T-helper 17 cell (primary cell): ENCODE measurements at places on chromosomes 1 and 21.

GRCh38 chr1:238916828-238917227 is 469.5 kb upstream of the CHRM3 start:
- H3K27me3 ChIP-seq, result no peaks in the 10 kb centered on the region
- no peaks in the 10 kb centered on the region for H3K36me3 ChIP-seq
- H3K4me3 ChIP-seq, result no peak overlapping the region
- H3K4me1 ChIP-seq, result no peaks in the 10 kb centered on the region
- H3K27ac ChIP-seq, result no peak overlapping the region
- no peak for DNase-seq

GRCh38 chr1:175725684-175726083 is 17.7 kb downstream of the TNR start:
- H3K36me3 ChIP-seq, result no peaks in the 10 kb centered on the region
- DNase-seq, result no peak
- H3K4me3 ChIP-seq, result no peak overlapping the region
- peaks cover 6% of the 10 kb centered on the region for H3K27me3 ChIP-seq

GRCh38 chr1:246794828-246795671 is 70.8 kb downstream of the SCCPDH start:
- peaks cover 27% of the 10 kb centered on the region for H3K27me3 ChIP-seq
- no peak overlapping the region for H3K4me3 ChIP-seq

- no peak overlapping the region for H3K4me3 ChIP-seq
- no peaks in the 10 kb centered on the region for H3K36me3 ChIP-seq
- H3K27ac ChIP-seq, result no peak overlapping the region
- no peaks in the 10 kb centered on the region for H3K4me1 ChIP-seq
- DNase-seq, result no peak
Measured at GRCh38 chr1:65174585-65174984, 26.6 kb downstream of the AK4 start.

DNA sequence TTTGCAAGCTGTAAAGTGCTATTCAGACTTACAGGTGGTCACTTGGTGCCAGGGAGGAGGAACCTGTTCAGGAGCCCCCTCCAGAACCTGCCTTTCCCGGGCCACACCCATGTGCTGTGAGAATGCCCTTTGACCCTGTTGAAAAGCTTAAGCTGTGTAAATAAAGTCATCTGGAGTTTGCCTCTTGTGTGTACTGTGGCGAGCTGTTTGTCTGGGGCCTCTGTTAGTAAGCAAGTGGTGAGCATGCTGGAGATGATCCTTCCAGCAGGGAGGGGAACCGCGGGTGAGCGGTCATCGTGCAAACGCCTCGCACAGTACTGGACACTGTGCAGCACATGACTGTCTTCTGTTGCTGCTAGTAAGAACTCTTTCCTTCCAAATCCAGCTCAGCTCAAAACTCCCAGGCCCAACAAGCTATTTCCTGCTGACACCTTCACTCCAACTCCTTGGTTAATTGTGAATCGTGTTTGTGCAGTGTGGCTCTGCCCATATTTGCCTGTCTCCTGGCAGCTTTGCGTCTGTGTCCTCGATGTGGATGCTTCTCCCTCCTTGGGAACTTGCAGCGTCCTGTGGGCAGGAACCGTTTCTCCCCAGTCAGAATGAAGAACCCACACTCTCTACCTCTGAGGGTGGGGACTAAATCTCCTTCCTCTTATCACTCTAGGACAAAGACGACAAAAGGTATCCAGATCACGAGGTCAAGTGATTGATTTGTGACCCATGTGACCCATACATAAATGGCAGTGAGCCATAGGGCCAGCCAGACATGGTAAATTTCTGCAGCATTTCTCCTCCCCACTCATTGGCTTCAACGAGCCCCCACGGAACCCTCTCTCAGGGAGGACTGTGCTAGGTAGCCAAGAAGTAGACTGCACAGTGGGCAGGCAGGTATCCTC is 13.9 kb upstream of the BTG2 start:
- H3K27ac ChIP-seq, result peak overlapping the region; percentile 100
- H3K4me1 ChIP-seq, result peaks cover 60% of the 10 kb centered on the region
- peak overlapping the region; percentile 43 for H3K4me3 ChIP-seq
- no peaks in the 10 kb centered on the region for H3K36me3 ChIP-seq
- DNase-seq, result no peak

GRCh38 chr1:211739671-211740411 is 64.4 kb upstream of the NEK2 start:
- H3K4me3 ChIP-seq, result peak overlapping the region; percentile 64
- H3K27me3 ChIP-seq, result peaks cover 5% of the 10 kb centered on the region
- H3K36me3 ChIP-seq, result no peaks in the 10 kb centered on the region

DNA sequence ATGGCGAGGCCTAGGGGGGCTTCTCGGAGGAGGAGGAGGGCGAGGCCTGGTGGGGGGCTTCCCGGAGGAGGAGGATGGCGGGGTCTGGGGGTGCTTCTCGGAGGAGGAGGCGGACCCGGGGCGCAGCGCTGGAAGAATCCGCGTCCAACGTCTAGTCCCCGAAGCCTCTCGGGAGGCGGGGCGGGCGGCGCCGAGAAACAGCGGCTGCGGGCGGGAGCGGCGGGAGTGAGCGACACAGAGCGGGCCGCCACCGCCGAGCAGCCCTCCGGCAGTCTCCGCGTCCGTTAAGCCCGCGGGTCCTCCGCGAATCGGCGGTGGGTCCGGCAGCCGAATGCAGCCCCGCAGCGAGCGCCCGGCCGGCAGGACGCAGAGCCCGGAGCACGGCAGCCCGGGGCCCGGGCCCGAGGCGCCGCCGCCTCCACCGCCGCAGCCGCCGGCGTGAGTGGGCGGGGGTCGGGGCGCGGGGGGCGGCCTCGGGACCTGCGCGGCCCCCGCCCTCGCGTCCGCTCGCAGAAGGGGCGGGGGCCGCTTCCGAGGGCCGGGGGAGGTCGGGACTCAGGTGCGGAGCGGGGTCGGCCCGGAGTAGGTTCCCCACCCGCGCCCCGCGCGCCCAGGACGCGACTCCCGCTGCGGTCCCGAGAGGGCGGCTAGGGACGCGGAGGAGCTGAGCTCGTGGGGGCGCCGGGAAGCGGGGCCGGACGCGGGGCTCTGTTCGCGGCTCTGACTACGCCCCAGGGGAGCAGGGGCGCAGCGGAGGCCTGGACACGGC is at the start of gene KLHL17:
TSS of gene KLHL17 (plus strand) at position 222 of the 769 bp plus-strand sequence. CDS start at position 332, 110 bp downstream.
- peak; percentile 70 for DNase-seq
- peak within 1 kb of the TSS; percentile 89 for H3K4me3 ChIP-seq
- H3K36me3 ChIP-seq, result peaks cover 3% of the 10 kb centered on the region
- peaks cover 11% of the 10 kb centered on the region for H3K4me1 ChIP-seq
- no peak within 1 kb of the TSS for H3K27ac ChIP-seq
- H3K27me3 ChIP-seq, result no peaks in the 10 kb centered on the region

DNA sequence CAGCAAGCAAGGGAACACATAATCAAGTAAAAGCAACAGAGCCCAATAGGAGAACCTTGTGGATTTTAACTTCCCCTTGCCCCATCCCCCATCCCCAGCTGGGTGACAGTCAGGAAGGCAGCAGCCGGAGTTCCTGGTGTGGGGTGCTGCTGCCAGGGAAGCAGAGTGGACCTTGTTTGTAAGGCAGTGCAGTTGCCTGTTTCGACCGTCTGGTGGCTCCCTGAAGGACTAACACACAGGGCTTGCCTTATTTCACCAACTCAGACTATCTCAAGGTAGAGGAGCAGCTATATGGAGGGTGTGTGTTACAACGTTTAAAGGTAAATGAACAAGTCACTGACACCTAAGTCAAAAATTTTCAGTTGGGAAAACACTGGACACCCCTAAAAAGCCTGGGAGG is 6.6 kb downstream of the KRTAP10-8 start:
- peaks cover 25% of the 10 kb centered on the region for H3K4me1 ChIP-seq
- H3K4me3 ChIP-seq, result peak overlapping the region; percentile 76
- no peaks in the 10 kb centered on the region for H3K27me3 ChIP-seq
- peaks cover 7% of the 10 kb centered on the region for H3K36me3 ChIP-seq
- peak overlapping the region; percentile 93 for H3K27ac ChIP-seq
- DNase-seq, result no peak

DNA sequence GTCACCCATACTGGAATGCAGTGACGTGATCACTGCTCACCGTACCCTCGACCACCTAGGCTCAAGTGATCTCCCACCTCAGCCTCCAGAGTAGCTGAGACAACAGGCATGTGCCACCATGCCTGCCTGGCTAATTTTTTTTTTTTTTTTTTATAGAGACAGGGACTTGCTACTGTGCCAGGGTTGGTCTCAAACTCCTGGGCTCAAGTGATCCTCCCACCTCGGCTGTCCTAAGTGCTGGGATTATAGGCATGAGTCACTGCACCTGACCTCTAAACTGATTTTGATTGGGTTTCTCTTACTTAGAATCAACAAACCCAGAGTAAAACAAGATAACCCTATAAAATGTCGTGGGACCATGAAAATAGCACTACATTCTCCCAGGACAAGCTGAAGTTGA is 112.0 kb downstream of the UBE2U start:
- H3K4me1 ChIP-seq, result no peaks in the 10 kb centered on the region
- H3K4me3 ChIP-seq, result no peak overlapping the region
- peaks cover 24% of the 10 kb centered on the region for H3K27me3 ChIP-seq
- no peak overlapping the region for H3K27ac ChIP-seq
- DNase-seq, result no peak

GRCh38 chr1:109977225-109977624 is 7.3 kb upstream of the AHCYL1 start:
- DNase-seq, result no peak
- peaks cover 38% of the 10 kb centered on the region for H3K27me3 ChIP-seq
- no peak overlapping the region for H3K4me3 ChIP-seq
- H3K27ac ChIP-seq, result no peak overlapping the region
- H3K4me1 ChIP-seq, result no peaks in the 10 kb centered on the region

DNA sequence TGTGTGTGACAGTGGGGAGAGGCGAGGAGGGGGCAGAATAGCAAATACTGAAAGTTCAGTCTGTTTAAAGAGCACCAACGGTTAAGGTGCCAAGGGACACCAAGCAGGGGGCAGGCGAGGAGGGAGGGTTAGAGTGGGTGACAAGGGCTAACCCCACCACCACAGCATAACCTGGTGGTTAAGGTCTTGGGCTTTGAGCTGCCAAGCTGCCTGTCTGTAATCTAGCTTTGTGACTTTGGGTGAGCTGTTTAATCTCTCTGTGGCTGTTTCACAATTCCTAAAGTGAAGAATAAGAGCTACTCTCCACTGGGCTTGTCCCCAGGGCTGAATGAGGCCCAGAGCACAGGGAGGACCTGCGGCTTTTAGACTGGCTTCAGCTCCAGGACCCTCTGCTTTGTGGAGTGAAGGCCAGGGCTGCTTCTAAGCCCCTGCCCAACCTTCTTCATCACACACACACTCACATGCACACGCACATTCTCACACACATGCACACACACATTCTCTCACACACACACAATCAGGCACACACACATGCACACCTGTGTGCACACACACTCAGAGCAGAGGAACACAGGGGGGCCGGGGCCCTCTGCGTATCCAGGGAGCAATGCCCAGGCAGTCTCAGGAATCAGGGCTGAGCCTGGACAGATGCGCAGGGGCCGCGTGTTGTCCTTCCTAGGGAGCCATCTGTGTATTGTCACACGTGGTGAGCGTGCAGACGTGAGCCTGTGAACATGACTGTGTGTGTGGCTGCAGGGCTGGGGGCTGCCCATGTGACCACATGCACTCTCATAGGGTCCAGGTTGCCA is 101.6 kb upstream of the TARDBP start:
- peaks cover 16% of the 10 kb centered on the region for H3K27me3 ChIP-seq
- H3K36me3 ChIP-seq, result no peaks in the 10 kb centered on the region
- no peak for DNase-seq

DNA sequence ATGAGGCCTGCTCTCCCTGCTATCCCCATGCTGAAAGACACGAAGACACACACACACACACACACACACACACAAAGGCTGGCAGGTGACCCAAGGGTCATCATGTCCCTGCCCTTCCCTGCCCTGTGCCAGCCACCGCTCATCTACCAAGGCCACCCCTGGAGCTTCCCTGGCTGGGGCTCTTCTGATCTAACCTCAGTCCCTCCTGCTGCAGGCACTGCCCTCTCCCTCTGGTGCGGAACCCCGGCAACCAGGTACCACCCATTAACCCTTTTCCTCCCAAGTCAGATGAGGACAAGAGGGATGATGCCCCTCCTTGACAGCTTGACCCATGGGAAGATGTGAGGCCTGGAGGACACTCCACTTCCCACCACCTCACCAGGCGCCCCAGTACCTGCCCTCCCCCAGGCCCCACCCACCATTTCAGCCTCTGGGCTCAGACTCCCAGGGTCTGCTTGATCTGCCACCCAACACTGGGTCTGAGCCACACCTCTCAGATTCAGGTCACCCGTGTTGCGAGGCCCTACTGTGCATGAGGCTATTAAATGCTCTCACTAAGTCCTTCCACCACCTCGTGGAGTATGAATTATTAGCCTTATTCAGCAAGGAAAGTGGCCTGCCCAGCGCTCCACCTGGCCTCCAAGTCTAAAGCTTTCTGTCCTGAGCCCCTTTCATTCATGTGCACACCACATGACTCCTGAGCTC is 2.5 kb downstream of the SDC3 start:
- no peak overlapping the region for H3K27ac ChIP-seq
- H3K4me1 ChIP-seq, result peaks cover 16% of the 10 kb centered on the region
- no peak for DNase-seq
- H3K27me3 ChIP-seq, result peaks cover 57% of the 10 kb centered on the region
- peaks cover 2% of the 10 kb centered on the region for H3K36me3 ChIP-seq

- H3K4me3 ChIP-seq, result no peak overlapping the region
- H3K27ac ChIP-seq, result no peak overlapping the region
- no peak for DNase-seq
- peaks cover 23% of the 10 kb centered on the region for H3K4me1 ChIP-seq
- H3K27me3 ChIP-seq, result no peaks in the 10 kb centered on the region
Measured at GRCh38 chr21:44783020-44783696, 18.5 kb downstream of the UBE2G2 start.

DNA sequence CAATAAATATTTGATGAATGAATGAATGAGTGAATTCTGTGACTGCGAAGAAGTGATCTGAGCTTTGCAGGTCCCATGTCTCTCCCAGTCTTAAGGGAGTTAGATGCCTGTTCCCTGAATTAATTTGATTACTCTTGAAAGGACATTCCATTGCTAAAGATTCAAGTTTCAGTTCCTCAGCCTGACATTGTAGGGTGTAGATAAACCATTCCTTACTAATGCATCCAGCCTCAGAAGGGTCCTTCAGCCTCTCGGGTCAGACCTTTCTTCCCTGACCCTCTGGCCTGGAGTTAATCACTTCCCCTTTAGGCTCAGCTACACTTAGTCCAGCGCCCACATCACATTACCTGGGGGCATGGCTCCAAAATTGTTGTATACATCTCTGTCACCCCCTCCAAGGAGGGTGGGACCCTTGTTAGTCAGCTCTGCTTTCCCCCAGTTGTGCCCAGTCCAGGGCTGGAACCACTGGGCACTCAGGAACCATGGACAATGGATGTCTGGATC is 2.6 kb downstream of the INSRR start:
- peaks cover 25% of the 10 kb centered on the region for H3K4me1 ChIP-seq
- no peak overlapping the region for H3K4me3 ChIP-seq
- DNase-seq, result no peak
- H3K36me3 ChIP-seq, result peaks cover 6% of the 10 kb centered on the region
- no peak overlapping the region for H3K27ac ChIP-seq
